ENCODE measurements at places on chromosomes 5 and 9.

GRCh38 chr9:133440874-133441273 is 18.7 kb downstream of the ADAMTS13 start:
- no peak for DNase-seq

DNA sequence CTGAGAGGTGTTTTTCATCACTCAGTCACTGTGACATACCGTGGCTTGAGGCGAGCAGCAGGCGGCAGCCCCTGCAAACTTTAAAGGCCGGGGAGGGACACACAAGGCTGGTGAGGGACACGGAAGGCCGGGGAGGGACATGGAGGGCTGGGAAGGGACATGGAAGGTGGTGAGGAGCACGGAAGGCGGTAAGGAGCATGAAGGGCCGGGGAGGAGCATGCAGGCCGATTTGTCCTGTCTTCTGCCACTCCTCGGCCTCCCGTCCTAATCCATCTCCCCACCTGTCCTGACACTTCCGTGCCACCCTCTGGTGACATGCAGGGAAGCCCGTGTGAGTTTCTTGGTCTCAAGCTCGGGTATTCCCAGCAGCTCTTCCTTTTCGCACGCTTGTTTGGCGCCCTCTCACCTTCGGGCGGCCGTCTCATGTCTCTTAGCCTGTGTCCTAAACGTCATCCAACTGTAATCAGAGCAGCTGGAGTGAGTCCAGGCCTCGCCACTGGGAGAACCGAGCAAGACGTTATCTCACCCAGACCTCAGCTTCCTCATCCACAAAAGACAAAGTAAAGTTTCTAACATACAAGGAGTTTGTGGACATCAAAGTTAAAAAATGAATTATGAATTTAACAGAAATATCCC is 126.5 kb downstream of the MRPL36 start:
- DNase-seq, result no peak

DNA sequence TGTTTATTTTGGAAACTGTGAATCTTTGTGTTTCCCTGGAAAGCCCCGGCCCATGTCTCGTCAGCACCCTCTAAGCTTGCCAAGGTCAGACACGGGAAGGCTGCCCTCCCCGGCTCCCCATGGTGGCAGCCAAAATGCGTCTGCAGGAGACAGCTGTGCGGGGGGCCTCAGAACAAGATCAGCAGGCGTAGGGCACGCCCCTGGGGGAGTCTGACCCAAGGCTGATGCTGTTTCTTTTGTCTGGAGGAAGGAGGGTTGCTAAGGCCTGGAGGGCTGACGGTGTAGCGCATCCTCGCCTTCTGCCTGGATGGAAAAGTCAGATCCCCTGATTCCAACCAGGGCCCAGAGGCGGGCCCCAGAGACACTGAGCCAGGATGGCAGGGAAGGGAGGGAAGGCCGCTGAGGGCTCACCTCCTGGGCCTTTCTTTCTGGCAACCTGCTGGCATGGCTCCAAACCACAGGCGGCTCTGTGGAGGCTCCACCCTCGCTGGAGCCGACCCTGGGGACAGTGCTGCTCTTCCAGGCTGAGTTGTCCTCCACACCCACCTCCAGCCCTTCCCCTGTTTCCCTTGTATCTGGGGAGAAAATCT is 57.2 kb downstream of the OLFM1 start:
- DNase-seq, result no peak

DNA sequence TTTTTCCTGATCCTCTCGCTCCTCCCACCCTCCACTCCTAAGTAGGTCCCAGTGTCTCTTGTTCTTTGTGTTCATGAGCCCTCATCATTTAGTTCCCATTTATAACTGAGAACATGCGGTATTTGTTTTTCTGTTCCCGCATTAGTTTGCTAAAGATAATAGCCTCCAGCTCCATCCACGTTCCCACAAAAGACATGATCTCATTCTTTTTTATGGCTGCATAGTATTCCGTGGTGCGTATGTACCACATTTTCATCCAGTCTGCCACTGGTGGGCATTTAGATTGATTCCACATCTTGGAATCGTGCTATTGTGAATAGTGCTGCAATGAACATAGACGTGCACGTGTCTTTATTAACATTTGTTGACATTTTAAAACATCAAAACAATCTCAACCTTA is 34.2 kb upstream of the CACNA1B start:
- no peak for DNase-seq

DNA sequence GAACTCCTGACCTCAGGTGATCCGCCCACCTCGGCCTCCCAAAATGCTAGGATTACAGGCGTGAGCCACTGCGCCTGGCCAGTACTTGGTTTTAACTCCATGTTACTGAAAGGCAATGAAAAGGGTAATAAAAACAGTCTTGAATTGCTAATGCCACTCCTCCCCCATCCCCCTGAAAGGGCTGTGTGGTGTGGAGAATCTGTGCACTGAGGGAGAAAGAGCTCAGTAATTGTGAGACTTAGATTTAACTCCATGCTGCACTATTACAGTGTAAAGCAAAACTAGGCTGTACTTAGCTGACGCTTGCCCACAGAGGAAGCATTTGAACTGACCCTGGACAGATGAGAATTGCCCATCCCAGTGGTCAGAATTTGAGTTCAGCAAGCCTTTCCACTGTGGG is 1662.4 kb upstream of the ACO1 start:
- DNase-seq, result no peak

- DNase-seq, result no peak
Observed at GRCh38 chr9:3795556-3795955, 269.8 kb upstream of the RFX3 start.

DNA sequence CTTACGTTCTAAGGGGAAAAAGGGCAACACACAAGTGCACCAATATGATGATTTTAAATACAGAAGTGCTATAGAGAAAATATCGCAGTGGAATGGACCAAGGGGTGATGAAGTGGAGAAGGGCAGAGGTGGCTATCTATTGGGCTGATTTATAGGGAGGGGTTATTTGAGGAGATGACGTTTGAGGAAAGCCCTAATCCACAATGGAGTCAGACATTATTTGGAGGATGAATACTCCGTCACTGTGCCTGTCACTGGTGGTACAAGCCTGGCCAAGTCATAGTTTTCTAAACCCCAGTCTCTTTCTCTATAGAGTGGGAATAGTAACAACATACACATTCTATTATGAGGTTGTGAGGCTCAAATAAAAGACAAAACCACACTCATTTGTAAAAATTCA is 48.5 kb downstream of the MEF2C start:
- no peak for DNase-seq

GRCh38 chr9:122226142-122226757 is 2.5 kb downstream of the LHX6 start:
- no peak for DNase-seq

- DNase-seq, result no peak
Observed at GRCh38 chr5:157739388-157740228, 3.9 kb upstream of the LSM11 start.

DNA sequence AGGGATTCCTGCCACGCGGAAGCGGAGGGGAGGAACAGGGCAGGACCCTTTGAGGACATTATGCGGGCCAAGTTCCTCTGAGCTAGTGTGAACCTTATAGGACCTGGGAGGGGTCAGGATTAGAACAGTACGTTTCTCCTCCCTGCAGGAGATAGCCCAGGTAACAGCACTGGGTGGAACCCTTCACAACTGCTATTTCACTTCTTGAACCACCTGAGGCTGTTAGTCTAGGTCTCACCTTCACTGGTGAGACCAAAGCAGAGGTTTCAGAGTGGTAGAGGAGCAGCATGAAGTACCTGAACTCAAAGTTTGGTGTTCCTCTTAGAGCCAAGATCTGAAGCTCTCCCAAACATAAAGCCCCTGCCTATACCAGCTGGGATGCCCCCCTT is 832 bp downstream of the EIF4EBP3 start:
- no peak for DNase-seq

DNA sequence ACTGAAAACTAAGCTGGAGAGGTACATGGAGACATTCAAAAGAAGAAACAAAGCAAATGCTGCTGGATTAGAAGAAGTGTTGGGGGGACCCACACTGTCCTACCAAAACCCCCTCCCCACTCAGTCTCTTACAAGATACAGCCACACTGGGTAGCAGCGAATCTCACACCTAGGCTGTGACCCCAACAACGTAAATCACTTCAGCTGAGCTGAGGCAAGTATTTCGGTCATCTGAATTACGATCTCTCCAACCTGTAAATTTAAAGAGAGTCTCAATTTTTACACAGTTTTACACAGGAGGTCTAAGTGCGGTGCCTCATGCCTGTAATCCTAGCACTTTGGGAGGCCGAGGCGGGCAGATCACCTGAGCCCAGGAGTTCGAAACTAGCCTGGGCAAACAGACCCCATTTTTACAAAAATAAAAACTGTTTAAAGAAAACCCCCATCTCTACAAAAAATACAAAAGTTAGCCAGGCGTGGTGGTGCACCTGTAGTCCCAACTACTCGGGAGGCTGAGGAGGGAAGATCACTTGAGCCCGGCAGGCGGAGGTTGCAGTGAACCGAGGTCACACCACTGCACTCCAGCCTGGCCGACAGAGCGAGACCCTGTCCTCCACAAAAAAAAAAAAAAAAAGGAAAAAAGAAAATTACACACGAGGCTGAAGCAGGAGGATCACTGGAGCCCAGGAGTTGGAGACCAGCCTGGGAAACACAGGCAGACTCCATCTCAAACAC is 3.4 kb downstream of the CAMSAP1 start:
- no peak for DNase-seq

- DNase-seq, result peak; percentile 51
Observed at GRCh38 chr9:98944057-98944733, 488 bp downstream of the COL15A1 start.

All from AG20443 (cell line).